ENCODE measurements at places on chromosomes 11 and 22. TPM values are rescaled to one million over a fixed set of nuclear protein-coding genes. Genes with fewer than 3 reads are reported as not detected.

Gene TIMP3
- total RNA-seq, result 48.7 TPM

Gene GAL3ST1
- total RNA-seq, result not detected

Gene RAB3IL1
- total RNA-seq, result 0.26 TPM

Gene CST6
- total RNA-seq, result 22.1 TPM

Gene MUC2
- total RNA-seq, result not detected

Gene BACE1-AS
- 2.7 TPM for total RNA-seq

Gene MS4A15
- not detected for total RNA-seq

Gene PDE2A
- total RNA-seq, result 0.24 TPM

Gene ARHGAP32
- total RNA-seq, result 15.3 TPM

Gene KLHDC7B
- not detected for total RNA-seq

Gene ACRV1
- total RNA-seq, result not detected

Gene UPK2
- total RNA-seq, result not detected

Gene SLCO2B1
- total RNA-seq, result not detected

Gene GLYATL1
- 0.26 TPM for total RNA-seq

Gene PARVG
- total RNA-seq, result not detected

Gene PGA5
- total RNA-seq, result not detected

Gene OR4D5
- not detected for total RNA-seq

Gene SLC37A2
- total RNA-seq, result 2.6 TPM

Gene DGAT2
- 1.8 TPM for total RNA-seq

Gene KCTD14
- total RNA-seq, result 2.0 TPM

Gene TSGA10IP
- total RNA-seq, result not detected

Gene HBB
- not detected for total RNA-seq

Gene IRAG1
- 0.64 TPM for total RNA-seq

Gene PRR33
- total RNA-seq, result not detected

Gene NDUFS3
- total RNA-seq, result 72.5 TPM

Gene NLRP14
- total RNA-seq, result under 0.01 TPM

Gene TENM4
- total RNA-seq, result 35.3 TPM

Gene INSC
- total RNA-seq, result 0.08 TPM

Gene OR8D2
- not detected for total RNA-seq

Gene GPHA2
- not detected for total RNA-seq

Gene KCNQ1OT1
- 0.39 TPM for total RNA-seq

Gene ELMOD1
- not detected for total RNA-seq

Data from epithelial cell of alveolus of lung (primary cell).